CD4-positive, alpha-beta T cell treated with Interleukin-15 for 1 hour (primary cell): ENCODE measurements at places on chromosomes 11 and 22.

GRCh38 chr11:134978388-134979088 is 566.5 kb upstream of the B3GAT1 start:
- DNase-seq: no peak

DNA sequence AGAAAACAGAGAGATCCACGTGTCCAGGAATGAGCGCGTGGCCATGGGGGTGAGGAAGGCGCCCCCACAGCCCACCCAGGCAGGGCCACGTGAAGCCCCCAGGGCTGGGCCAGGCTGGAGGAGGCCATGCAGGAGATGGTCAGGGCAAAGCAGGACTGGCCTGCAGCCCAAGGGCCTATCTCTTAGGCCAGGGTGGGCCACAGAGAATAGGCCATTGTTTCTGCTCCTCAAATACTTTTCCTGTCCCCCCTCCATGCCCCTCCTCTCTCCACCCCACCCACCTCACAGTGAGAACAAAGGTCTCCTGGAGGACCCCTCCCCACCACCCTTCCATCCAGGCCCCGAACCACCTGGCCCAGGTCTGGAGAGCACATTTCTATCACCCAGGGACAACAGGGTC is 8.3 kb upstream of the CDC42EP1 start:
- no peak for DNase-seq

GRCh38 chr22:39545386-39546365 is 13.1 kb upstream of the RPS19BP1 start:
- no peak for DNase-seq

GRCh38 chr11:76683161-76684095 is 12.9 kb upstream of the LRRC32 start:
- no peak for DNase-seq

GRCh38 chr11:103987629-103988594 is 48.5 kb upstream of the DDI1 start:
- DNase-seq: no peak

DNA sequence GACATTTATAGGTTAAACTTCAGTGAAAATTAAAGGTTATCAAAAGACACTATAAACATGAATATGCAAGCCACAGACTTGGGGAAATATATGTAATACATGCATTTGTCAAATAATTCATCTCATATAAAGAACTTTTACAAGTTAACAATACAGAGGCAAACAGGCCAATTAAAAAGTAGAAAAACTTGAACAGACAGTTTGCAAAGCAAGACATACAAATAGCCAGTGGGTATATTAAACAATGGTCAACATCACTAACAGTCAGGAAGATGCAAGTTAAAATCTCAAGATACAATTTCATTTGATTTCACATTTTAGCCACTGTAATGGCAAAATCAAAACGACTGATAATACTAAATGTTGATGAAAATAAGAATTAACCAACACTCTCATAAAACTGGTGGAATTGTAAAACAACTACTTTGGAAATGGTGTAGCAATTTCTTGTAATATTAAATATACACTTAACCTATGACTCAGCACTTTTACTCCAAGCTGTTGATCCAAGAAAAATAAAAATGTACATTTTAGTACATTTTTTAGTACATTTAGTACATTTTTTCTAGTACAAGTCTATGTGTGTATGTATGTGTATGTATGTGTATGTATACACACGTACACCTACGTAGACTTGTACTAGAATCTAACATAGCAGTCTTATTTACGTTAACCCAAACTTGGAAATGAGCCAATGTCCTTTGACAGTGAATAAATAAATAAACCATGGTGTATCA is 62.8 kb downstream of the LRRC74B start:
- DNase-seq: no peak

DNA sequence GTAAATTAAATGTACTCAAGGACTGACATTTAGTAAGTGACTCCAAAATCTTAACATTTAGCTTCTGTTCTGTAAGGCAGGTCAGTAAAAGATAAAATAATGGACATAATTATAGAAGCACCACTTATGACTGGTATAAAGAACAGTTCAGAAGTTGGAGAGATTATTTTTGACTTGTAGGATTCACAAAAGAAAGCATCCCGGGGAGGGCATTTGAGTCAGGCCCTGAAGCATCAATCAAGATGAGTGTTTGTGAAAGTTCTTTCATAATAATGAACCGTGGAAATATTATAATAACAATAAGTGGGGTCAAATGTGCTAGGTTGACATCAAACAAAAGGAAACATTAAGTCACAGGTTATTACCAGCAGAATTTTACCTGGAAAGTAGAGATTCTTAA is 201.9 kb downstream of the DDX10 start:
- no peak for DNase-seq

GRCh38 chr11:22976146-22976545 is 115.9 kb upstream of the CCDC179 start:
- no peak for DNase-seq
